Hematopoietic multipotent progenitor cell (in vitro differentiated cells): ENCODE measurements at places on chromosomes 4 and X. TPM values are rescaled to one million over a fixed set of nuclear protein-coding genes. Genes with fewer than 3 reads are reported as not detected.
A peak's percentile ranks its signal among the peaks of the same experiment; 100 is the strongest.

The RENBP gene
- 37.7 TPM for total RNA-seq

The PCDH18 gene
- under 0.01 TPM for total RNA-seq

The SLC6A14 gene
- total RNA-seq = not detected

- DNase-seq = no peak
These were observed 545.2 kb downstream of the C4orf33 start for GRCh38 chr4:129641179-129641578.

DNA sequence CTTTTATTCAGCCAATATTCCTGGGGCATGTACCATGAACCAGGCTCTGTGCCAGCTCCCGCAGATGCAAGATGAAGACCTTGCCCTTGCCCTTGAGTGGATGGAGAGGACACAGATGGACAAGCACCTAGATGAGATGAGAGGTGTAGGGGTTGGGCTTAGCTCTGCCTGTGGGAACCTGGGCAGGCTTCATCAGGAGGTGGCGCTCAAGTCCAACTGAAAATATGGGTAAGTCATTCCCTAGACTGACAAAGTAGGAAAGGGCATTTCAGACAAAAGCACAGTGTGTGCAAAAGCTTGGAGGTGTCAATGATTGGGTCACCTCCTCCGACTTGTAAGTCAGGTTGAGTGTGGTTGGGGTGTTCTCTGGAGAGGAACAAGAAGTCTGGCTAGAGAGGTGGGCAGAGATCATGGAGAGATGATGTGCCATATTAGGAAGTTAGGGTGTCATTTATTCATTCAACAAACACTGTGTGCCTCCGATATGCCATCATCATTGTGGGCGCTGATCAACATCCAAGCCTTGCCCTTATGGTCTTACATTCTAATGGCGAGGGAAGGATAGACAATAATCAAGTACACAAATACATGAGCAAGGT is 64.6 kb downstream of the ANAPC4 start:
- DNase-seq = peak; percentile 16
